Hematopoietic multipotent progenitor cell treated with erythropoietin and hydrocortisone succinate and interleukin-3 and kit ligand, for 17 days (in vitro differentiated cells): ENCODE measurements at places on chromosomes 12 and 14.

DNA sequence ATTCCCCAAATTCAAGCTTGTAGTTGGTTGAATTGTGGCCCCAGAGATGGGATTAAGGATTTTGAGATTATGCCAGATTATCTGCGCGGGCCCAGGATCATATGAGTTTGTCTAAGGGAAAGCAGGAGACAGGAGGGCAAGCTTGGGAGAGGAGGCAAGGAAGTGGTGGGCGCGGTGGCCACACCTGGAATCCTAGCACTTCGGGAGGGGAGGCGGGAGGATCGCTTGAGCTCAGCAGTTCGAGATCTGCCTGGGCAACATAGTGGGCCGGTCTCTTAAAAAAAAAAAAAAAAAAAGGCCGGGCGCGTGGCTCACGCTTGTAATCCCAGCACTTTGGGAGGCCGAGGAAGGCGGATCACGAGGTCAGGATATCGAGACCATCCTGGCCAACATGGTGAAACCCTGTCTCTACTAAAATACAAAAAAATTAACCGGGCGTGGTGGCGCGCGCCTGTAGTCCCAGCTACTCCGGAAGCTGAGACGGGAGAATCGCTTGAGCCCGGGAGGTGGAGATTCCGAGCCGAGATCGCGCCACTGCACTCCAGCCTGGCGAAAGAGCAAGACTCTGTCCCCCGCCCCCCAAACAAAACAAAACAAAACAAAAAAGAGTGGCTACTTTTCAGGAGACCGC, 881 bp upstream of the PUS1 start:
- no peak for DNase-seq

- no peak for DNase-seq
Measured at GRCh38 chr12:71183018-71183417, 25.2 kb upstream of the TSPAN8 start.

DNA sequence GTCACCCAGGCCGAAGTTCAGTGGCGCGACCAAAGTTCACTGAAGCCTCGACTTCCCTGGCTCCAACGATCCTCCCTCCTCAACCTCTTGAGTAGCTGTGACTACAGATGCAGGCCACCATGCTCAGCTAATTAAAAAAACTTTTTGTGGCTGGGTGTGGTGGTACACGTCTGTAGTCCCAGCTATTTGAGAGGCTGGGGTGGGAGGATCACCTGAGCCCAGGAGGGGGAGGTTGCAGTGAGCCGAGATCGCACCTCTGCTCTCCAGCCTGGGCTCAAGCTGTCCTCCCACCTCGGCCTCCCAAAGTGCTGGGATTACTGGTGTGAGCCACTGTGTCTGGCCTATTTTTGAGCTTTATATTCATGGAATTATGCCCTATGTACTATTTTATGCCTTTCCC, 18.1 kb upstream of the RAD52 start:
- DNase-seq, result no peak

DNA sequence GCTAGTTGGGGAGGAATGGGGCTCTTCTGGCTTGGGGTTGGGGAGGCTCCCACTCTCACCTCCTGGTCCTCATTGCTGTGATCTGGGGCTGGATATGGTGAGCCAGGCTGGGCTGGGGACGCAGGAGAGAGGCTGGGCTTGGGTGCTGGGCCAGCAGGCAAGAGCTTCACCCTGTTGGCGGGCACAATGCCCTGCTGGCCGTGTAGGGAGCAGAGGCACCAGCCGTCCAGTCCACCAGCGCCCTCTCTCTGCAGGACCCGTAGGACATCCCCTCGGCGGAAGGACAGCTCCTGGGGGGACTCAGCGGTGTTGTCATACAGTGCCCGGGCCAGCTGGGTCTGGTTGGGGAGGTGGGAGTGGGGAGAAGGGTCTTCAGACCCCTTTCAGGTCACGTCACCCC, 4.5 kb downstream of the EFS start:
- no peak for DNase-seq

- DNase-seq, result no peak
Measured at GRCh38 chr14:75570797-75571196, 7.6 kb upstream of the FLVCR2 start.

DNA sequence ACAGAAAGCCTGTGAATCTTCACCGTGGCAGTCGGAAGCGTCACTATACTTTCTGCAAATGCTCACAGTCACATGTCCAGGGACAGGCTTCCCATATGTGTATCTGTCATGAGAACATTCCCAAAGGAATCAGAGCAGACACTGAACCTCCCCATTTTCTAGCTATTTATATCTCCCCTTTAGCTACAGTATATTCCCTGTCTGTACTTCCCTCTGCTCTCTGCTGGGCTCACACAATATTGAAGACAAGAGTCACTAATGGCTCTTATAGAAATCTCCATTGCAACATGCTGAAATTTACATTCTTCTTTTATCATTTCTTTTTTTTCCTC, 8.2 kb downstream of the A2M start:
- DNase-seq, result no peak

DNA sequence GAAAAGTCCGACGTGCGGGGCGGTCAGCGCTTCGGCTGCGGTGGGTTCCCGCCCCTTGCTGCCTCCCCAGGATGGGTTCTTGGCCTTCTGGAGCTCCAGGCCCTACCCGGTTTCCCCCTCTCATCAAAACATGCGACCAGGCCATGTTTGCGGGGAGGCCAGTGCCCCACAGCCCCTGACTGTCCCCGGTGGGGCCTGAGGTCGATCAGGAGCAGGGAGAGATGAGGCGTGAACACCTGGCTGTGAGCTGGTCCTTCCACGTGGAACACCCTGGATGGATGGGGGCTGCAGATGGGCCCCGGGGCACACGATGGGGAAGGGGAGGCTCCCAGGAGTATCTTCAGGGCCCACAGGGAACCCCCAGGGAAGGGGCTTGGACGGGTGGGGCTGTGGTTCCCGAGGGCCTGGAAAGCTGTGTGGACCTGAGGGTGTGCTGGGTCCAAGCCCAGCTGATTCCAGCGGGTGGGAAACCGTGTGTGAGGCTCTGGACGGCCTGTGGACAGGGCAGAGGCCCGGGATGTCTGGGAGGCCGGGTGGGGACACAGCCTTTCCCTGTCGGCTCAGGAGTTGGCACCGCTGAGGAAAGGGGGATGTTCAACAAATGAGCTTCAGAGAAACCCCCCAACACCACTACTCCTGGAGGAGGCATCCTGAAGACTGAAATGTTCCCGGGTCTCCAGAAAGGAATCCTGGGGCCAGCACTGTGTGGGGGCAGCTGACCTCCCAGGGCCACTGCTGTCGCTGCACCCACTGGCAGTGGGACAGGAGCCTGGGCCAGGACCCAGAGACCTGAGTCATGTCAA, 187.0 kb upstream of the C14orf180 start:
- DNase-seq, result no peak

- no peak for DNase-seq
Measured at GRCh38 chr12:131363393-131363792, 347.5 kb upstream of the SFSWAP start.

GRCh38 chr12:47825173-47825639, 5.5 kb upstream of the HDAC7 start:
- DNase-seq, result no peak

DNA sequence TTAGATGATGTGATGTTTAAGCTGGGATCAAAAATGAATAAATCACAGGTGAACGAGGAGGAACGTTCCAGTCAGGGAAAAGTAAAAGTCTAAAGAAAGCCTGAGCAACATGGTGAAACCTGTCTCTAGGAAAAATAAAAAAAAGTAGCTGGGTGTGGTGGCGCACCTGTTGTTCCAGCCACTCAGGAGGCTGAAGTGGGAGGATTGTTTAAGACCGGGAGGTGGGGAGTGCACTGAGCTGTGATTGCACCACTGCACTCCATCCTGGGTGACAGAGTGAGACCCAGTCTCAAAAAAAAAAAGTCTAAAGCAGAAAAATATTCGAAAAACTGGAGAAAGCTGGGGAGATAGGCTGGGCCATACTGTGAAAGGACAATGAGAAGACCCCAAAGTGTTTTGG, 39.2 kb upstream of the SOCS2 start:
- no peak for DNase-seq

DNA sequence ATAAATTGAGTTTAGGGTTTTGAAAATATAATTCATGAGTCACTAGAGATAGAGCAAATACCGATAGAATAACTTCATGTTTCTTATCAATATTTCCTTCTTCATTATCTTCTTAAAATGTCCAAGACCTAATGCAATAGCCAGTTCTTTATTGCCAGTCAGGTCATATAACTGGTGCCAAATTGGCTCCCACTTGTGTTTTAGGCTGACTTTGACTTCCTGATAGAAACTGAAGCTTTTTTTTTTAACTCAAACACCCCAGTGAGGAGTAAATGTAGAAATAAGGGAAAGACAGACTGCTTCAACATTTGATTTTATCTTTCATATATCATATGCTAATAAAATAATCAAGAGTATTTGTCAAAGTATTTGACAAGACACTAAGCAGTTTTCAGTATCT, 80.7 kb downstream of the ARMH4 start:
- DNase-seq, result no peak

DNA sequence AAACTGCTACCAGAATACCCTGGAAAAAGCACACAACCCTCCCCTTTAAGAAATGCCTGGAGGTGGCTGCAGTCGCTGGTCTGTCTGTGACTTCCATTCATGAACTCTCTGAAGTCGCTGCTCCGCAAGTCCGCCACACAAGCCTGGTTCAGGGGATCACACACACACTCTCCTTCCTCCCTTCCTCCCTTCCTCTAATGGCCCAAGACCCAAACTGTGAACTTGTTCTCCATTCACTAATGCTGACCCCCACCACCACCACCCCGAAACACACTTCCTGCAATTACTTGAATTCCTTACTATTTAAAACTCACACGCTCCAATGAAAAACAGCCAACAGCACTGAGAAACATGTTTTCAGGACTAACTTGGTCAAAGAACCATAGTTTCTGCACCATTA, 1.0 kb upstream of the LMO3 start:
- no peak for DNase-seq

- no peak for DNase-seq
Measured at GRCh38 chr14:39847194-39847593, 415.0 kb upstream of the FBXO33 start.

DNA sequence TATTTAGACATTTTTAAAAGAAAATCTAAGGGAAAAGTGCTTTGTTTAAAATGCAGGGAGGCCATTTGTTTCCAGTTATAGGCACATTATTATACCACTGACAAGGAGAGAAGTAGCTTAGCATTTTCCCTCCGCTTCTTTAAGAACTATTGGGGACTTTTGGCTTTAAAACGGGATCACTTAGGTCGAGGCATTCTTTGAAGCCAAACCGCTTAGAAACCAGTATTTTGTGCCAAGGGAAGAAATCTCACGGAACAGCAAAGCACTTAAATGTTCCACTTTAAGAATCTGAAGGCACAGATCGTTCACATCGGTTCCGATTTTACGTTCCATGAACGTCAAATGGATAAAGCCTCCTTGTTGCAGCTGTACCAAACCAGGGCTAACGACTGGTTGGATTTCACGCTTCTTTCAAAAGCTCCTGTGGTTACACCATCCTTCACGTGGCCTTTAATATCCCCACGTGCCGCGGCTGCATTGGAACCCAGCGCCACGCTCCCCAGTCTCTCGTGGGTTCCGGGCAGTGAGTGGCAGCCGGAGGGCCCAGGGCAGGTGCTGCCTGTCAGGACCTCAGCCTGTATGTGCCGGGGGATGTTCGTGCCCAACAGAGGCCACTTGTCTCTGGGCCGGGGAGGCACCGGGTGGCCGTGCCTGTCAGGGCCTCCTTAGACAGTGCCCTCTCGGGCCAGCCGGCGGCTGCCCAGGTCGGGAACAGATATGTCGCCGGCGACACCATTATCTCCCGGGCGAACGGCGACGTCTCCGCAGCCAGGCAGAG, 195.4 kb downstream of the KIF26A start:
- no peak for DNase-seq

DNA sequence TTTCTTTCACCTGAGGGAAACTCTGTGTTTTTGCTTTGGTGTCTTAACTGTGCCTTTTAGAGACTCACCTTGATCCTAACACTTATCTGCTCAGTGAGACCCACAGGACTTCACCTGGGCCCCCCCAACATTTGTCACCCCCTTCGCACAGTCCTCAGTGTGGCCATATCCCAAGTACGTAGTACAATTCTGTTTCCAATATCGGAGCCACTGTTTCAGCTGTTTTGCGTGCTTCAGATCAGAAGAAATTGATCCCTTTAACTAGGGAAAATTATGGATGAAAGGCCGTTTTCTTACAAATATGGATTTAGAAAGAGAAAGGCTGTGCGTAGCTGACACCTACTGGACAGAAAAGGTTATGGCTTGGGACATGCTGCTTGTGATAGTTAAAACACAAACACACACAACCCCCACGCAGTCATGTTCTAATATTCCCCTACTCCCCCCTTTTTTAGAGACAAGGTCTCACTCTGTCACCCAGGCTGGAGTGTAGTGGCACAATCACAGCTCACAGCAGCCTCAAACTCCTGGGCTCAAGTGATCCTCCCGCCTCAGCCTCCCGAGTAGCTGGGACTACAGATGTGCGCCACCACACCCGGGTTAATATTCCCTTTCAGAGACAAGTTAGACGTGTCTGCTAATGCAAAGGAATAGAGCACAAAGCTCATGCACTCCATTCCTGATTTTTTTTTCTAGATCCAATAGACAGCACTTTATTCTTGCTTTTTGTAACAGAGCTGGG, 3.6 kb upstream of the SLC7A8 start:
- peak; percentile 43 for DNase-seq

GRCh38 chr12:2682296-2683251, 112.2 kb upstream of the FKBP4 start:
- DNase-seq, result peak; percentile 42

GRCh38 chr12:31832740-31833729, 104.2 kb upstream of the AMN1 start:
- DNase-seq, result no peak

- no peak for DNase-seq
Measured at GRCh38 chr14:95686935-95687334, 709 bp downstream of the TCL1B start.

GRCh38 chr12:13948621-13949020, 32.8 kb downstream of the GRIN2B start:
- DNase-seq, result no peak

DNA sequence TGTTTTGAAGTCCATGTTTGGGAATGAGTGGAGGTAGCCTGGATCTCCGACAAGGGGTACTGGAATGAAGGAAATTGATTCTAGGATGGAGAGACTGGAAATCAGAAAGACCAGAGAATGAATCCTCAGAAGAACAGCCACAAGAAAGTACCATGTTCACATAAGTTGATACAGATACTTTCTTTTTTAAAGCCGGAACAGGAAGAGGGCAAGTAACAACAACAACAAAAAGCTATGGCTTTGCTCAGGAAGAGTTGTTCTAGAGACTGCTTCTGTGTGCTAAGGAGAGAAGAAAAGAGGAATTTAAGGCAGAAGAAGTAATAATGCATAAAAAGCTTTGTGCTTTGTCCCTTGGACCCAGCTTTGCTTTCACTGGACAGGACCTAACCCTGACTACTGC, 6.2 kb downstream of the TC2N start:
- DNase-seq, result no peak

GRCh38 chr12:66693901-66694513, 15.1 kb upstream of the GRIP1 start:
- peak; percentile 23 for DNase-seq

- no peak for DNase-seq
Measured at GRCh38 chr14:76531821-76532318, 155.9 kb downstream of the ESRRB start.

DNA sequence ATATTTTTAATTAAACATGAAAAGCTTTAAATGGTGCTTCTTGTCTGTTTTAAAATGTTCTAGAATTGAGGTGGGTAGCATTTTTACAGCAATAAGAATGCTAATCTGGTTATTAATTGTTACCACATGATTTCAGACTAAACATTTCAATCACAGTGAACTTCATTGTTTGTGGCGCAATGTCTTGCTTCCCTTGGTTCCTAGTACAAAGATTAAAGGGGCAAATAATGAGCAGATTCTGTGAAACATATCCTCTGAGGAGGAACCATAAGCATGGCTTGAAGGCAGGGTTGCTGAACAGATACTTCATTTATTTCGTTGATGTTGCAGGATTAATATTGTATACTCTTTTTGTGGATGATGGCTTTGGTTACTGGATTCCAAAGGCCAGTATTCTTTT, 162.1 kb downstream of the FUT8 start:
- DNase-seq, result no peak
